ENCODE measurements at places on chromosomes 1 and 21.

- DNase-seq: no peak
These were observed 41.9 kb upstream of the CNTN2 start for GRCh38 chr1:205001162-205001561.

GRCh38 chr1:96349896-96350295 lies 371.7 kb upstream of the PTBP2 start:
- DNase-seq: no peak

DNA sequence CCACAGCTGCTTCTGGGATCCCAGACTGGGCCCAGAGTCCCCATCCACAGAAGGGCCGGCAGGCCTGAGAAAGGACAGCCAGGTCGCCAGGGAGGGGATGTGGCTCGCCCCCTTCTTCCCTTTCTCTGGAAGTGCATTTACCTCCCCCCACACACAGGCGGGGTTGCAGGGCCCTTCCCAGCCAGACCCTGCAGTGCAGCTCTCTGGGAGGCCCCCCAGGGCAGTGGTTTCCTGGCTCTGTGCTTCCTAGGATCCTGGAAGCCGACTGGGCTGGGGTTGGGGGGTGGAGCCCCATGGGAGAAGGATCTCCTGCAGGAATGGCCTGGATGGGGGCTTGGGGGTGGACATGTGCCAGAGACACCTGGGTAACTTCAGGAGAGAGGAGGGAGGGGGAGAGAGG lies 4.2 kb upstream of the COL6A1 start:
- DNase-seq: no peak

DNA sequence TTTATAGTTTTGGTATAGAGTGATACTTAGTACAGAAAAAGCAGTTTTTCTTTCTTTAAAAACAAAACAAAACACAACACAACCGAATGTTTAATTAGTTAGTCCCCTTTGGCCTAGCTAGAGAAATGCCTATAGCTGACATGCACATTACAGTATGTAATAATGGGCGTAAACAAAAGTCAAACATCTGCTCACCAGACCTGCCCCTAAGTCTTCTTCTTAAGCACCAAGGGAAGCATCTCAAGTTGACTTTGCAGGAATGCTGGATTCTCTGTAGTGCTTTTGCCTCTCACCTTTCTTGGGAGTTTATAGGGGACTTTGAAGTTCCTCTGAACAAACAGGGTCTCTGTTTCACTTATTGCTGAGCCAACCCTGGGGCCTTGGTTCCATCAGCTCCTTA lies 143.7 kb downstream of the TM2D1 start:
- no peak for DNase-seq

- no peak for DNase-seq
These were observed 3.1 kb downstream of the ASCL5 start for GRCh38 chr1:201123866-201124265.

- DNase-seq: no peak
These were observed 21.7 kb upstream of the ANKRD13C start for GRCh38 chr1:70376196-70376595.

DNA sequence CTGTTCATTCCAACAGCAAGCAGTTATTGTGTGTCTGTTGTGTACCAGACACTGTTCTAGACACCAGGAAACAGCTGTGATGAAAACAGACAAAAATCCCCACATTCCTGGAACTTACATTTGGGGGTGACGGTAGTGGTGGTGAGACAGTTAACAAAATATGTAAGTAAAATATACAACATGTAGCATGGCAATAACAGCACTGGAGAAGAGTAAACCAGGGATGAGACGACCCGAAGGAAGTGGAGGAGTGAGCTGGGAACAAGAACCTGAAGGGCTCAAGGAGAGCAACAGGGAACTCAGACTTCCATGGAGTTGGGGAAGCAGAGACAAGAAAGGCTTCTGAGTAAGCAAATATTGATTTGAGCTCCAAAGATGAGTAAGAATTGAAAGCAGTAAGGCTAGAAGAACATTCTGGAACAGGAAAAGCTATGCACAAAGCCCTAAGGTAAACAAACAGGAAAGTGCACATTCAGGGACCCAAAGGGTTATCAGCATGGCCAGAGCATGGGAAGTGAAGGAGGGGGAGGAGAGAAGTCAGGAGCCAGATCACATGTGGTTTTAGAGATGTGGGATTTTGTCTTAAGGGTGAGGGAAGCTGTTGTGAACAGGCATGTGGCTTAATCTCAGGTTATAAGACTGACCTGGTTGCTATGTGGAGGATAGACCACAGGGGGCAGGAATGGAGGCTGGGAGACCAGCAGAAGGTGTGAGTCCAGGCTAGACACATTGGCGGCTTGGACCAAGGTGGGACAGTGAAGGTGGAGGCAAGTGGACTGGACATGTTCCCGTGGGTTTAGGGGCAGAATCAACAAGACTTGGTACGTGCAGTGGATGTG lies 7.3 kb downstream of the CSF1 start:
- no peak for DNase-seq

- peak; percentile 98 for DNase-seq
These were observed 39.0 kb downstream of the LPAR3 start for GRCh38 chr1:84853741-84854721.

DNA sequence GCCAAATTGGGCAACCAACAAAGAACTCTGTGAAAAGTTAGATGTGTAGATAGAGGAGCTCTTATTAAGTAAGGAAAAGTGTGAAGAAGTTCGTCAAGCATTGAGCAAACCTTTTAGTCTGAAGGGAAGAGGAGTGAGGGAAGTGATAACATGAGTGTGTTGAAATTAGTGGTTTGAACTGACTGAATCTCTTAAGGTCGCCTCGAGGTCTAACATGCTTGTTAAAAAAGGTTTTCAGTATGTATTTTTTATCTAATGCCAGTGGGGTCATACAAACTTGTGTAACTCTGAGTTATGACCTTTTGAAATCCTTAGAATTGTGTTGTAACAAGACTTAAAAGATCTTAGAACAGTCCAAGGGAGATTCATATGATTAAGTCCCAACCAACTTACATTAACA lies 34.1 kb downstream of the SOAT1 start:
- no peak for DNase-seq

GRCh38 chr1:116516631-116517030 lies 54.2 kb downstream of the CD58 start:
- no peak for DNase-seq

- peak; percentile 20 for DNase-seq
These were observed 2.1 kb upstream of the RAB3GAP2 start for GRCh38 chr1:220274251-220274855.

DNA sequence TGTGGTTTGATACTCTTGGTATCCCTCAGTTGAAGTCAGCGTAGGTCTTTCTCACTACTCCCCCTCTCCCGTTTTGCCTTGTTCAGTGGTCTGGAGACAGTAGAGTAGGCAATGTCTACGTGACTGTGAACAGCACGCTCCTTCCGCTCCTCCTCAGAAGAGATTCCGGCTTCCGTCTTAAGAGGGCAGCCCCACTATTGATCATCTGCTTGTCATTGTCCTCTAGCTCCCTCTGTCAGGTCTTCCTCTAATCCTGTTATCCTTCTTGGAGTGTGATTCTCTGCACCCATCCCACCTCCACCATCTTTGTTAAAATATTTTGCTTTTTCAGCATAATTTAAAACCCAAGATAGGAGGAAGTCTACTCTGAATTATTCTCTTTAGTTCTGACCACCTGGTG lies 129.9 kb upstream of the KCNK2 start:
- no peak for DNase-seq

DNA sequence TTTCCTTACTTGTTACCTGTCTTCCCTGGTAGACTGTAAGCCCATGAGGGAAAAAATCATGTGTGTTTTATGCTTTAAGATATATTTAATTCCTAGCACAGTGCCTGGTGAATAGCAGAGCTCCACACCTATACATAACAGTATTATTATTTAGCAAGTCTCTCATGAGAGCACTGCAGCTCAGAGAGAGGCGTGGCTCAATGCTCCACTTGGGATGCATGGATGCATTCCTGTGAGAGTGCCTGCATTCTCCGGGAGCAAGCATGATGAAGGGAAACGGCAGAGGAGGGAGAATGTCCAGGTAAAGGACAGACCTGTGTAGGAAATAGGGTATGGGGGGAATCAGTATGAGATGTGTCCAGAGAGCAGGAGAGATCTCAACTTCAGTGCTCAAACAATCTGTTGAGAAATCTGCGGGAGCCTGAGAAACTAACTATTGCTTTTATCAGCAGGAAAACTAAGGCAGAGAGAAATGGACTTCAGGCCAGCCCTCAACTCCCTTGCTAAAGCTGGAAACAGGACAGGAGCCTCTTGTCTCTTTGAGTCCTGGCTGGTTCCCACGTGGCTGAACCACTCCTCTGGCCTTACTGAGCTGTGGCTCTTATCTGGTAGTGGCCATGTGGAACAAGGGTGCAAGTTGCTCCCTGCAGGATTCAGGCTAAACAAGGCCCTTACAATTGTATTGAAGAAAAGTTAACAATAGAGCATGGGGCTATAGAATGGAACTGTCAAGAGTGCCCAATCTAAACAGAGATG lies 113.1 kb downstream of the KCNN3 start:
- no peak for DNase-seq

- DNase-seq: no peak
These were observed at the start of gene FNDC5 for GRCh38 chr1:32870615-32871363. TSS of gene FNDC5 (minus strand) at chr1:32870912.

GRCh38 chr21:36321325-36322082 lies 1.5 kb downstream of the MORC3 start:
- peak; percentile 62 for DNase-seq

DNA sequence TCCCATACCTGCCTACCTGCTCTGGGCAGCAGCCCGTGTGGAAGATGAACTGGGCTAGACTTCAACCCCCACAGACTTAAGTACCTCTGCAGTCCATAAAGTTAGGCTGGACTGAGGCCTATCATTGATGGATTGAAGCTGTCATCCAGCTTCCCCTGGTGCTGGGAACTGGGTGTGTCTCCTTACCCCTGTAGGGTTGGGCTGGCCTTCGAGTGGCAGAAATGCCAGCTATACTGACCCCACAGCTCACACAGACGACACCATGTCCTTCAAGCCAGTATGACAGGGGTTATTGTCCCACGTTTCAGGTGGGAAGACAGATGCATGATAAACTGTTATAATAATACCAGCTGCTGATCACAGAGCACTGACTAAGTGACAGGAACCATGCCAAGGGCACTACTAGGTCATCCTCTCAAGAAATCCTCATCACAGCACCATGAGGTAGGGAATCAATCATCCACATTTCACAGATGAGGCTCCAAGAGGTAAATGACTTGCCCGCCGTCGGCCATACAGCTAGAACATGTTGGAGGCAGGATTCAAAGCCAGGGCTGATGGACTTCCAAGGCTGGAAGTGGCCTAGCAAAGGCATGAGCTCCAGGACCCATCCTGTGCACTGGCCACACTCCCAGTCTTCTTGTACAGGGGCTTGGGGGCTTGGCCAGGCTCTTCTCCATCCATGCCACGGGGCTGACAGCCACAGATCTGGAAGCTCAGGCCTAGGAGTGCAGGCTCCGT lies at the start of gene BEST4:
BEST4 (minus strand) TSS at position 51 of the 741 bp plus-strand sequence. CDS start 465 bp downstream, outside the sequence.
- no peak for DNase-seq

GRCh38 chr1:119329541-119330461 lies 38.8 kb upstream of the HAO2 start:
- DNase-seq: peak; percentile 19

DNA sequence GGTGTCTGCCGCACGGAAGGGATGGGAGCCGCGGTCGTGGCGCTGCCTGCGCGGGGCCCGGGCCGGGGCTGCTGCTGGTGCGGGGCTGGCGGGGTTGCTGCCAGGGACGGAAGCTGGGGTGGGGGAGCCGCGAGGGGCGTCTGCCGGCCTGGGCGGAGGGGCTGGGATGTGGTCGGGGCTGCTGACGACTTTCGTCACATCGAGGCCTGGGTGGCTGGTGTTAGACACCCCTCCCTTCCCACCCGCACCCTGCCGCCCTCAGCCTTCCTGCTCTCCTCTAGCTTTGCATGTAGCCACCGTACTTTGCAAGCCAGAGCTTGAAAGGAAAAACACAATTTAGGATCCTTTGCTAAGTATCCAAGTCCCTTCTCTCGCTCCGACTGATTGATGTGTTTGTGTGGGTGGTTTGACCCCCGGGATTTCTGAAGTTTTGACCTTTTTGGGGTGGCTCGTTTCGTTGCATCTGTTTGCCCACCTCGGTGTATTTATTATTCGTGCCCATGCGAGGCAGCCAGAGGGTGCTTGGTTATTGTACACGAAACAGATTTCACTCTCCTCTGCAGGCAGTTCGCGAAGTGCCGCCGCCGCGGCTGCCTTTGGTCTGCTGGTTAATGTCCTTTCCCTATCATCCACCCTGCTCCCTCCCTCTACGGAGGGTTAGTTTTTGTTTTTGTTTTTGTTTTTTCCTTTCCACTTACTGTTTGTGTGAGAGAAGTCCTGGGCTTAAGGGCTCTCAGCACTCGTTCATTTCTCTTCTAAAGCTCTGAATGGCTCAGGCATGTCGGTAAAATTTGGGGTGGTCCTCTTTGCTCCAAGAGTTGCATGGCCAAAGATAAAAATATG lies 868 bp downstream of the C1orf21 start:
- peak; percentile 53 for DNase-seq

DNA sequence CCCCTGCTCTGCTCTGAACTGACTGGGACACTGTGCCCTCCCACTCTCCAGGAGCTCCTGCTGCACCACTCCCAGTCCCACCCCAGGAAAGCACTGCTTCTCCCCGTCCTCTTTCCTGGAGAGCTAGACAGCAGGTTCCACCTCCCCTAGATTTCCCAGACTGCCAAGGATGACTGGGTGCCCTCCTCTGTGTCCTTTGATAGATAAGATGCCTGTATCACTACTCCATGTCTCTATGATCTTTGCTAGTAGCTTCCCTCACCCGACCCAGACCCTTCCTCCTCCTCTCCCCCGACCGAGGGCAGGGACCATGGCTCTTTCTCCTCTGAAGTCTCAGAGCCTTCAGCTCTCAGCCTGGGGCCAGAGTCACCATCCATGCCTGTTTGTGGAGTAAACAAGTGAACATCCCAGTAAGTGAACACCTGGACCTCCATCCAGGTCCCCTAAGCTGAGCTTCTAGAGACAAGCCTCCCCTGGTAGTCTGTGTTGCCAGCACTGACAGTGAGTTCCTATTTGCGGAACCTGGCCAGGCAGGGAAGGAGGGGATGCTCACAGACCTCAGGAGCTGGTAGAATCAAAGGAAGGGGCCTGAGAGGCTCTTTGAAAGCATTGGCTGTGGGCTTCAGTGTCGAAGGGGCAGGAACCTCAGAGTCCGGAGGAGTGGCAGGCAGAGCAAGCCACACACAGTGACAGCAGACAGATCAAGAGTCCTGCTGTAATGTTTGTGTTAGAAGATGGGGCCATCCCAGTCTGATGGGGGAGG lies 104.0 kb downstream of the PAX7 start:
- no peak for DNase-seq

- no peak for DNase-seq
These were observed 1.4 kb downstream of the TOMM20 start for GRCh38 chr1:235127203-235127602.

- DNase-seq: no peak
These were observed 94.1 kb downstream of the ADARB1 start for GRCh38 chr21:45168522-45168921.

- peak; percentile 23 for DNase-seq
These were observed 71.8 kb downstream of the DUSP10 start for GRCh38 chr1:221670081-221670480.

GRCh38 chr1:225617479-225617878 lies 35.4 kb downstream of the ENAH start:
- peak; percentile 17 for DNase-seq

All from ELR (cell line).